T-helper 1 cell (primary cell): ENCODE measurements at places on chromosomes 11 and 22.

DNA sequence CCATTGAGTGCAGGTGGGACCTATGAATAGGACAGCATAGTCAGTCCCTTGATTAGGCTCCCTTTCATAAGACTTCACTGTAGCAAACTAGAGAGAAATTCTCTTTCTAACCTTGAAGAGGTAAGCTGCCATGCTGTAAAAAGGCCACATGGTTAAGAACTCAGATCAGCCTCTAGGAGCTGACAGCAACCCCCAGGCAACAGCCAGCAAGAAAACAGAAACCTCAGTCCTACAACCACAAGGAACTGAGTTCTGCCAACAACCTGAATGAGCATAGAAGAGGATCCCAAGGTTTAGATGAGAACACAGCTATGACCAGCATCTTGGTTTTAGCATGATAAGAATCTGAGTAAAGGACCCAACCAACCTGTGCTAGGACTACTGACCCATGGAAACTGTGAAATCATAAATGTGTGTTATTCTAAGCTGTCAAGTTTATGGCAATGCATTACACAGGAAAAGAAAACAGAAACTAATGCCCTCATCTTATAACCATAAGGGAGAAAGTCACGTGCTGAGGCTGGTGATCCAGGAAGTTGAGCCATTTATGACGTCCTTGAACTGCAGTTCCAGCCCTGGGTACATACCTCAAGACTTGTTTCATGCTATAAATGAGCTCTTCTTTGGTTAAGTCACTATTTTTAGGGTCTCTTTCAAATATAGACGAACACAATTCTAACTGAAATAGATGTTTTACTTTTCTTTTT lies 43.3 kb downstream of the RAB38 start:
- no peak for DNase-seq

- DNase-seq: no peak
Observed at GRCh38 chr11:13438291-13438690, 24.7 kb downstream of the BTBD10 start.

GRCh38 chr11:132409573-132410355 lies 1039.3 kb downstream of the NTM start:
- DNase-seq: no peak

DNA sequence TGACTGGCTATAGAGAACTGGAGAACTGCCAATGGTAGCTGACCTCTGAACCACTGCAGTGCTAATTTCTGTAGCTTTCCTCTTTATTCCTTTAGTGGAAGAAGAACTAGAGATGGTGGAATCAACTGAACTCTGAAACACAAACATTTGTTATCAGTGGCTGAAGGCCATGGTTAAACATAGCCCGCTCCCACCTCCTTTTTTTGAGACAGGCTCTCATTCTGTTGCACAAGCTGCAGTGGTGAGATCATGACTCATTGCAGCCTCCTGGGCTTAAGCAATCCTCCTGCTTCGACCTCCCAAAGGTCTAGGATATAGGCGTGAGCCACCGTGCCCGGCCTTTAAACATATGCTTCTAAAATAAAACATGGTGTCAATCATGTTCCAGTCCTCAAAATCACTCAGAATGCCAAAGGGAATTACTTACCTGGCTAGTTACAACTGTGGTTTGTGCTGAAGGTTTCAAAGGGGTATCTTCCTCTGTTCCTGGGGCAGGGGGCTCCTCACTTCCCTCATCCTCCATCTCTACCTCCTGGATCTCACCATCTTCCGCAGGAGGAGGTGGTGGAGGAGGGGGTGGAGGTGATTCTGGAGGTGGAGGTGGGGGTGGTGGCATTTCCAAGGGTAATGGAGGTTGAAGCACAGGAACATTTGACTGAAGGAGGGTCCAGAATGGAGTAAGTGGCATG lies 9.0 kb upstream of the AGBL2 start:
- DNase-seq: no peak

DNA sequence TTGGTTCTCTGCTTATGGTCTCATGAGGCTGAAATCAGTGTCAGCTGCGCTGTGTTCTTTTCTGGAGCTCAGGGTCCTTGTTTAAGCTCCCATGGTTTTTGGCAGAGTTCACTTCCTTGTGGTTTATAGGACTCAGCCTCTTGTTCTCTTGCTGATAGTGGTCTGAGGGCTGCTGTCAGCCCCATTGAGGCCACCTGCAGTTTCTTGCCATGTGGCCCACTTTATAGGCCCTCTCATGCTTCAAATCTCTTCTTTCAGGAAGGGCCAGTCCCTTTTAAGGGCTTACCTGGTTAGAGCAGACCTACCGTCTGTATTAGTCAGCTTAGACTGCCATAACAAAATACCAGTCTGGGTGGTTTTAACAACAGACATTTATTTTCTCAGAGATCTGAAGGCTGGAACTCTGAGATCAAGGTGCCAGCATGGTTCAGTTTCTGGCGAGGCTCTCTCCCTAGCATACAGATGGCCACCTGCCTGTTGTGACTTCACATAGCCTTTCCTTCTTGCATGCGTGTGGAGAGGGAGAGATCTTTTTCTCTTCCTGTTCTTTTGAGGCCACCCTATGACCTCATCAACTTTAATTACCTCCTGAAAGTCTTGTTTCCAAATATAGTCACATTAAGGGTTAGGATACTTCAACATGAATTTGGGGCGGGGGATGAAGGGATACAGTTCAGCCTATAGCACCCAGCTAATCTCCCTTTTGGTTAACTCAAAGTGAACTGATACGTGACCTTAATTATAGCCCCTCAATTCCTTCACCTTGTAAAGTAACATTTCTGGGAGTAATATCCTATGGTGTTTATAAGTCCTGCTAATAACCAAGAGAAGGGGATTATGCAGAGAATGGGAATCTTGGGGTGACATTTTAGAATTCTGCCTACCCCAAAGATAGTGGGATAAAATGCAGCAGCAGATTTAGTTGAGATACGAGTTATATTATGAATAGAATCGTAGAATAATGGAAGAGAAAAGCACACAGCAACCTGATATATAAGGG lies 131.8 kb downstream of the UVRAG start:
- DNase-seq: no peak

DNA sequence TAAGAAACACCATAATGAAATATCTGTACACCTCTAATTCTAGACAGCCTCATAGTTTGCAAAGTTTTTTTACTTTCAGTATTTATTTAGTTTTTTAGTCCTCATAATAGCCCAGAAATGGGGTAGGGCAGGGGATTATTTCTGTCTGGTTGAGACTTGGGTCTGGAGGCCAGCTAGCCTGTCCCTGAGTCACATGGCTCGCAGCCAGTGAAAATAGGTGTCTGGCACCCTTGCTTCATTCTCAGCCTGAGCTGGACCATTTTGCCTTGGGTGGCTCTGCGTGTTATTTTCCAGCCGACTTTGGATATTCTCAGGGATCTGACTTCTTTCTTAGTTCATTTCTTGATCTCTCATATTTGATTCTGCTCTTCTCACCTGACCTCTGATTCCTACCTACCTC lies 123.9 kb upstream of the NARS2 start:
- DNase-seq: no peak
